ENCODE measurements at places on chromosomes 6 and 20.

DNA sequence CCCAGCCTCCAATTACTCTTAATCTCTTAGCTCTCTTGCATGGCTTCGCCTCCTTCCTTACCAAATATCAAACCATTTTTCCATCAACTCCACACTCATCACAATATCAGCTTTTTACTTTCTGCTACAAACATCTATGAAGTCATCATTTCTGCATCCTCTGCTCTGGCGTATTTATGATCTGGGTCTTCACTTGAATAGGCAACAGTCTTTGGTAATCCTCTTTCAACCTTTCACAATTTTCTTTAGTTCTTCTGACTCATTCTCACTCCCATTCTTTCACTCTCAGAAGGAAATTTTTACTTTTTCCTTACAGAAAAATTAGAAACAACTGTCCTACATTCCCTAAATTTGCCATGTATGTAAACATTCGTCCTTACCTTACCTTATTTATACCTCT lies 522.4 kb downstream of the HDGFL1 start:
- no peak for DNase-seq

GRCh38 chr6:139256087-139256486 lies 35.7 kb downstream of the TXLNB start:
- no peak for DNase-seq

DNA sequence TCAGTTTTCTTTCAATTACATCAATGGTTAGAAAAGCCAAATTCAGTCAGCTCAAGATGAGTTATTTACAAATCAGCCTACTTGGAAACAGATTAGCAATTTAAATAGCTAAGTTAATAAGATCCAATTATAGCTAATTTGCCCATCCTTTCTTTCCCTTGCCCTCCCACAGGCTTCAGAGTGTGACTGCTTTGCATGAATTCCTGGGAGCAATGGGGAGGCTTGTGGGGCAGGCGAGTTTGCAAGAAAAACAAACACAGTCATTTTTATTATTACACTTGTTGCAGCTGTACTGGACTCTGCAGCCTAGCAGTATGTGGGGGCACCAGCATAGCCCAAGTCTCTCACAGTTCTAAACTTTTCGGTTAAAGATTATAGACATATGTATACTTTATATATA lies 219.0 kb downstream of the NKAIN2 start:
- DNase-seq, result no peak

DNA sequence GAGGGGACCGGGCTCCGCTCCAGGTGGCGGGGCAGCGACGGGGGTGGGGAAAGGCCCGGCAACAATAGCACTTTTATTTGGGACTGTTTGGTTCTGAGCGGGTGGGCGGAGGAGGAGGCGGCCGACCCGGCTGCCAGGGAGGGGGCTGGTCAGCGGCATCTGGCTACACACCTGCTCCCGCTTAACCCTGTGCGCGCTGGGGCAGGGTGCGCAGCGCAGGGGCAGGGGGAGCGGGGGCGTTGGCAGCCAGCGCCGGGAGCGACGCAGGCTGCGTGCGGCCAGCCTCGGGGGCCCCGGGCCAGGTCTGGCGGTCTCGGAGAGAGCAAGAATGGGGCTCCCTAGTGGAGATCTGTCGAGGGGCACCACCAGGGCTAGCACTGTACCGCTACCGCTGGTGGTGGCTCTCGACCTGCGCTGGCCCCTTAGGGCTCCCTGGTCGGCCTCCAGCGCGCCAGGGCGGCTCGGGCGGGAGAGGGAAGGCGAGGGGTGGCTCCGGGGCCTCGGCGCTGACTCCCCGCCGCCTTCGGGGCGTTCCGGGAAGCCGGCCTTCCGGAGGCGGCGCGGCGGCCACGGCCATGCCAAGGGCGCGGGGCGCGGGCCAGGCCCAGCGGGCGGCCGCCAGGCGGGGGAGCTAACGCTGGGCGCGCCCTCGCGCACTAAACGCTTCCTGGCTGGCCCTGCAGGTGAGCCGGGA lies 92.4 kb downstream of the NCR2 start:
- no peak for DNase-seq

- no peak for DNase-seq
These were observed 27.9 kb upstream of the TMEM217 start for GRCh38 chr6:37285861-37286311.

- DNase-seq, result no peak
These were observed 6.7 kb downstream of the TGIF2 start for GRCh38 chr20:36579996-36580545.

DNA sequence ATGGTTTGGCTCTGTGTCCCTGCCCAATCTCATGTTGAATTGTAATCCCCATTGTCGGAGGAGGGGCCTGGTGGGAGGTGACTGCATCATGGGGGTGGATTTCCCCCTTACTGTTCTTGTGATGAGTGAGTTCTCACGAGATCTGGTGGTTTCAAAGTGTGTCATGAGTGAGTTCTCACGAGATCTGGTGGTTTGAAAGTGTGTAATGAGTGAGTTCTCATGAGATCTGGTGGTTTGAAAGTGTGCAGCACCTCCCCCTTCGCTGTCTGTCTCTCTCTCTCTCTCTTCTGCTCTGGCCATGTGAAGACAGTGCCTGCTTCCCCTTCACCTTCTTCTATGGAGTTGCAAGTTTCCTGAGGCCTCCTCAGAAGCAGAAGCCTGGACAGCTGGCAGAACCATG lies 87.6 kb downstream of the MYLK4 start:
- no peak for DNase-seq

DNA sequence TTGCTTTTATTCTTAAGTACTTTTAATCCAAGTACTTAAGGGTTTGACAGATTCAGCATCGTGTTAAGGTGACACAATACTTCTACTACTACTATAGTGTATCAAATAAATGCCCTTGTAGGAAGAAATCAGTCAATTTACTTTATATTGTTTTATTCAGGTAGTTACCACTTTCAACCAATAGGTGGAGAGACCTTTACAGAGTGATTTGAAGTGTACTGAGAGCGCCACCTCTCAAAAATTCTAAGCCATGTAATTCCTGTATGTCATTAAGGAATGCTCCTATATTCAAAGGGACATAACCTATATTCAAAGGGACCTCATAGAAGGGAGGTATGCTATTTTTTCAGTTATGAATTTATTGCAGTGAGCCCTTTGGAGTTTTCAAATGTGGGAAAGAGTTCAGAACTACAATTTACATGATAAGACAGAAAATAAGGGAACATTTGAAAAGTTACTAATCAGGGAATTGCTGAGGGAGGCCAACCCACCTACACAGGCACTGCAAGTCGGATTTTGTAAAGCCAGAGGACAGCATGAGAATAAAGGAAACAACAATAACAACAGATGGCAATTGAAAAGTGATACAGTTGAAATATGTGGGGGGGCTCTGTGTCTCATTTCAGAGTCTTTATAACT lies 955.6 kb downstream of the TBC1D32 start:
- no peak for DNase-seq

DNA sequence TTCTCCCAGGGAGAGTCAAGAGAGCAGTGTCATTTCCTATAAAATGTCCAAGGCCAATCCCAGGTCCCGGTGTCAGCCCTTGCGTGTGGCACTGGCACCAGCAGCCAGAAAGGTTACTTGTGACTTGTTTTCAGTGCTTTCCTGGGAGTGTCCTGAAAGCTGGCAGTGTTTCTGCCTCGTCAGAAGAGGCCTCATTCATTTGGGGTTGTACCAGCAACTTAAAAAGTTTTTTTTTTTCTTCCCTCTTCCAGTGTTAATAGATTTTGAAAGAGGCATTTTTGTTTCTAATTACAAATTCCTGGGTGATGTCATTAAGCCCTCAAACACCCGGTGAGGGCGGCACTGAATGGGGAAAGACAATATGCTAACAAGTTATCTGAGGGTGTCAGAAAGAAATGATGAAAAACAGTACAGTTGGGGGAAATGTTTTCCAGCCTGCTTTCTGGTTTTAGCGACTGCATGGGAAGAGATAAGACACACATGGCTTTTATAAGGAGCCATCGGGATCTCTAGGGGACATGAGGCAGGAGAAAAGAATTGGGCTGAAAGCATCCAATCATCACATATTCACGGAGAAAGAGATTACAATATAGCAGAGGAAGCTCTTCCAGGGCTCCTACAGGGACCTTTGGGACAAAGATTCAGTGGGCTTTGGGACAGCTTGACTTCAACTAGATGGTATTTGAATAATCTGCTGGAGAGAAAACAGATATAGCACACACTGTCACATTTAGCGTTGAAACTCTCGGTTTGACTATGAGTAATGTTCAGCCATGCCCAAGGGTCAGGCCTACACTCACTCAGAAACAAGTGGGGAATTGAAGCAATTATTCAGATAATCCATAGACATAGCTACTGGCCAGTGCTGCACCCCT lies 153.0 kb downstream of the BCAS1 start:
- peak; percentile 62 for DNase-seq

DNA sequence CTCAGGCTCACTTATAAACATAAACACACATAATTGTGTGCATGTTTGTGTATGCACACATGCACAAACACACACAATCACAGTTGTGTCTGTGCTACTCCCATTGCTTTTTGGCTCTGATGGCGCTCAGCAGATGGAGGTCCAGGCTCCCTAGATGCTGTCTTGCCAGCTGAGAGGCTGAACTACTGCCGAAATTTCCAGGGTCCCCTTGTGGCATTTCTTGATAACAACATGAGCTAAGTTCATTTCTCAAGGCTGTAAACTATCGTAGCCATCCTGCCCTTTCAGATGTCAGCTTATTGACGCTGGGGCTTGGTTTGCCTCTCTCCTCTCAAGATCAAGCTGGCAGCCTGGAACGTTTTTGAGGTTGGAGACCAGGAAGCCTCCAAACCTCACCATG lies 313.9 kb upstream of the RNF24 start:
- no peak for DNase-seq

GRCh38 chr6:152598421-152598820 lies 38.7 kb downstream of the SYNE1 start:
- no peak for DNase-seq

DNA sequence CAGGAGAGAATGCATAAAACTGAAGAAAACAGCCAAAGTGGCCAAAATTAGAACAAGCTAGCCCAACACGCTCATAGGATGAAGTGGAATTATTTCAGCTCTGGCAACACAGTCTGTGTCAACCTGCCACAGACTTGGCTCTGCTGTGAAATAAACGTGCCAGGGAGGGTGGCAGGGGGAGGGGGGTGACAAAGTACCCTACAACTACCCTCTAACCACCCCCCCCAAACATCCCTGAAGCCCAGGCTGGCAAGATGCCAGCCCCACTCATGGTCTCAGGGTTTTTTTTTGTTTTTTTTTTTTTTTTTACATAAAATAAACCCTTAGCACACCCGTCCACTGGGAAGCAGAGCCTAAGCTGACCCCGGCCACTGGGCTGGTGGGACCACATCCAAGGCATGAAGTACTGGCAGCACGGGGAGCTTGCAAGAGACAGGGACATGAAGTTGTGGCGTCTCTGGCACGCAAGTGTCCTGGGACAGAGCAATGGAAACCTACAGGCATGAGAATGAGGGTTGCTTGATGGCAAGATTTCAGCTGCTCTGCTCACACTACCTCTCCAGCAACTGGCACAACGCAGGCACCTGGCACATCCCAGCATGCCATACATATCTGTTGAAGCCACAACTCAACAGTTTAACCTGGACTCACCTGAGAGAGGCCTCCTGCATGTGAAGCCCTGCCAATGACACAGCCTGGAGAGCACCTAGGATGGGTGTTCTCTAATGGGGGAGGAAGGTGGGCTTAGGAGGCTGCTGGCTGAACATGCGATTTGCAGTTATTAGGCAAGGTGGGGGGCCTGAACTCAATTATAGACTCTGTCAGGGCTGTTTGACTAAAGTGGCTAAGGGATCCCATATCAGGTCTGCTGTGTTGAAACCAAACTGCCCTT lies 76.4 kb downstream of the TRAM2 start:
- DNase-seq, result no peak

DNA sequence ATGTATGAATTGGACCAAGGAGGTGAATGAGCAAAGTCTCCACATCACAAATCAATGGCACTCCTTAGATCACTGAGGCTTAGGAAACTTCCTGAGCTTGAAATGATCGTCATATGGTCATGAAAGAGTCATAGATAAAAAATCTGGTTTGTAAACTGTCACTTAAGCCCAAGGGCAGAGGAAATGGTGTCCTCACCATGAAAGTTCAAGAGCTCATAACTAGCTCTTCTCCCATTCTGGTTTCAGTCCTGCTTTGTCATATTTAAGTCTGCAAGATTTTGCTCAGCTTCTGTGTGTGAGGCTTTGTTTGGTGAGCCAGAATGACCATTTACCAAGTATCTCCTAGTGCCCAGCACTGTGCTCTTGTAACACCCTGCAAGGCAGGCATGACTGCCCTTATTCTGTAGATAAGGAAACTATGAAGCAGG lies 60.5 kb downstream of the GJA10 start:
- no peak for DNase-seq

DNA sequence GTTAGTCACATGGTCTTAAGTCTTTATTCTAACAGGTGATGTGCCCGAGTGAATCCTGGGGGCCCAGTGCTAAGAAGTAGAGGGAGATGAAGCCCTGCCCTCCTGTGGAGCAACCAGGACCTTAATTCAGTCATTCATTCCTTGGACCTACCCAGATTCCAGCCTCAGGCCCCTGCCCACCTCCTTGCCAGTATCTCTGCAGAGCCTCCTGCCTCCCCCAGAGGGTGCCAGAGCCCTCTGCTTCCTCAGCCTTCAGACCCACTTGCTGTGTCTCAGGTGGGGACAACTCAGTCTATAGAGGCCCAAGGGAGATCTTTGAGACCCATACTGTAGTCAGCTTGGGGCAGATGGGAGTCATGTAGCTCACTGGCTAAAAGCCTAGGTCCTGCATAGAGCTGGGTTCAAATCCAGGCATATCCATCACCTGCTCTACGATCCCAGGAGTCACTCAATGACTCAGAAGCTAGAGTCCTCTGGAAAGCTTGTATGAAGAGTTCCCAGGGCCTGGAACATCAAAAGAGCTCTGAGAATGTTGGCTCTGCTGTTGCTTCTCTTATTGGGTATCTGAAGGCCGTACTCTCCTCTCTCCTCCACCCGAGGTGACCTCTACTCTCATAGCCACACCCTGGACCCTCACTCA lies 3.9 kb upstream of the SIGLEC1 start:
- no peak for DNase-seq

DNA sequence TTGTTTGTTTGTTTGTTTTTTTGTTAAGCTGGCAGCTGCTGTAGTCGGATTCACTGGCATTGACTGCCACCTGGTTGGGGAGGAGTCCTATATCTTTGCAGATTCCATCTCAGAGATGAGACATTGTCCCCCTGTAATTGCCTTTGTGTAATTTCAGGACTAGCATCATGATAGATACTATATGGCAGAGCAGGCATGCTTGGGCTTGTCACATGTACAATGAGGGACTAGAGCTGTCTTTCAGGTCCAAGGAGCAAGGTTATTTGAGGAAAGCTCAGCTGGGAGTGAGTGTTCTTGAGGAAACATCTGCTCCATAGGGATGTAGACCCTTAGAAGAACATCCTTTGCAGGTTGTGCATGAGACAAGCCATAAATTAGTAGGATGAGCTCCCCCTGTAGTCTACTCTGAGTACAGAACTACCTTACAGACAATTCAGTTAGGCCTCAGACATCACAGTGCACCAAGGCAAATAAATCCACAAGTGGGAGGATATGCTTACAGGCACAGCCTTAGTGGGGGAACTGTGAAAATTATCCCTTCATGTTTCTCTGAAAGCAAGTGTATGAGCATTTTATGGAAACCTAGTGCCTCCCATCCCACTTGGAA lies 62.1 kb downstream of the BMP2 start:
- no peak for DNase-seq

All from hypothalamus (tissue), 51 donors.